Activated T-cell treated with anti-CD3 and anti-CD28 coated beads for 4 hours (primary cell): ENCODE measurements at places on chromosomes 1 and 21.

DNA sequence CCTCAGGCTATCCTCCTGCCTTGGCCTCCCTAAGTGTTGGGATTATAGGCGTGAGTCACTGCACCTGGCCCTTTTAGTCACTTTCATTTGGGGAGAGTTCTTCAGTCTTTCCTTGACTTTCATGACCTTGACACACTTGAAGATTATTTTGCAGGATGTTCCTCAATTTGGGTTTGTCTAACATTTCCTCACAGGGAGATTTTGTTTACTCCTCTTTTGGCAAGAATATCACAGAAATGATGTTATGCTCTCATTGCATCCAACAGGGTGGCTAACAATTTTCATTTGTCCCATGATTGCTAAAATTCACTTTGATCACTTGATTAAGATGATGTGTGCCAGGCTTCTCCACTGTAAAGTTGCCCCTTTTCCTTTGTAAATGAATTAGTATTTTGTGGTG is 164.0 kb downstream of the ADSS2 start:
- DNase-seq = no peak

DNA sequence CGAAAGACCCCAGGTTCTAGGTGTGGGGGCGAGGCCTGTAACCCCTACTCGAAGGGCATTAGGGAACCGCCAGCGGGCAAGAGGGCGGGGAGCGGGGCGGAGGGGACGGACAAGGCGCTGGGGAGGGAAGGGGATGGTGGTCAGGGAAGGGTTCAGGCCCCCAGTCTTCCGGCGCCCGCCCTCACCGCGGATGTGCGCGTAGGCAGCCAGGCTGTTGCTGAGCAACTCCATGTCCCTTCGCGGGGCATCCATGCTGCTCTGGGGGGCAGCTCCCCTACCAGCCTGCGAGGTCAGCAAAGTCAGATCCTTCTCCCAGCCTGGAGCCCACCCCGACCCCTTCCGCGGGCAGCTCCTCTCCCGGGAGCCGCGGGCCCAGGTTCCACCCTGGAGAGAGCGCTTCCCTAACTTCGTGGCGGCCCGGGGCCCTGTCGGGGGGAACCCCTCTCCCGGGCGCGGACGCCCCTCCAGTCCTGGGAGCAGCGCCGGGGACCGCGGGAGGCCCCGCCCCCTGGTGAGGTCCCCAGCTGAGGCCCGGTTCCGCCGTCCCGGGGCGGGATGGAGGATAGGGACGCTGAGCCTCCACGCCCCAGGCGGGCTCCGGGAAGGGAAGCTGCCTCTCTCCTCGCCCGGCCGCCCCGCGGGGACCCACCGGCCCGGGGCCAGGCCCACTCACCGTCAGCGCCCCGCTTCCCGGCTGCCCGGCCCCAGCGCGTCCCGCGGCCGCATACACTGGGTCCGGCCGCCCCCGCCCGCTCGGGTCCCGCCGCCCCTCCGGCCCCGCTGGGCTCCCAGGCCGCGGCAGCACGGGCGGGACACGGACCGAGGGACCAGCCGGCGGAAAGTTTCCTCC is 434 bp downstream of the EVA1B start:
- DNase-seq = peak; percentile 14

GRCh38 chr1:111412839-111413238 is 14.7 kb downstream of the OVGP1 start:
- no peak for DNase-seq

- no peak for DNase-seq
These were observed 12.9 kb downstream of the MRPL37 start for GRCh38 chr1:54212872-54213271.

DNA sequence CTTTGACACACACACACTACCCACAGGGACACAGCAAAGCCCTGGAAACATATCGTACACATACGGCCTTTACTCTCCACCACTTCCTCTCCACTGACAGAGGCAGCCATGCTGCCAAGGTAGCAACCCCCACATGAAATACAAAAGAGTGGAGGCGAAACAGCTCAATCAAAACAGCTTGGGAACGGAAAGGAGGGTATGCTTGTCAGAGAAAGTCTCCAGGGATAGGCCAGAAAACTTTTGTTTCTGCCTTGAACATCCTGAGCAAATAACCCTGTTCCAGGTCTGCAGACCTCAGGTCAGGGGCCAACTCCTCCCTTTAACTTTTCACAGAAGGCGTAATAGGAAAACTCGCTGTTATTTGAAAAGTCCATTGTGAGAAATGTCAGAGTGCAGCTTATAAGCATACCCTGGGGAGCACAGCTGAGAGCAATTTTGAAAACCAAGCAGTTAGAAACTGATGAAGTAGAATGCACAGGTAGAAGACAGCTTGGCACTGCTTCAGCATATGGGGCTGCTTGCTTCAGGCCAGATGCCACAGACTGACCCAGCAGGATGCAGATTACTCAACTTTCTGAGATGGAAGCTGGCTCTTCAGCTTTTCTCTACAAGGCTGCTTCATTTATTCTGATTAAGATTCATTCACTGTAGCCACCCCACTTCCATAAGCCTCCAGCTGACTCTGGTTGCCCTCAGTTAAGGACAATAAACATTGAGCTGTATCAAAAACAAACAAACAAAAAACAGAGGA is 18.0 kb downstream of the KIAA0319L start:
- DNase-seq = no peak

DNA sequence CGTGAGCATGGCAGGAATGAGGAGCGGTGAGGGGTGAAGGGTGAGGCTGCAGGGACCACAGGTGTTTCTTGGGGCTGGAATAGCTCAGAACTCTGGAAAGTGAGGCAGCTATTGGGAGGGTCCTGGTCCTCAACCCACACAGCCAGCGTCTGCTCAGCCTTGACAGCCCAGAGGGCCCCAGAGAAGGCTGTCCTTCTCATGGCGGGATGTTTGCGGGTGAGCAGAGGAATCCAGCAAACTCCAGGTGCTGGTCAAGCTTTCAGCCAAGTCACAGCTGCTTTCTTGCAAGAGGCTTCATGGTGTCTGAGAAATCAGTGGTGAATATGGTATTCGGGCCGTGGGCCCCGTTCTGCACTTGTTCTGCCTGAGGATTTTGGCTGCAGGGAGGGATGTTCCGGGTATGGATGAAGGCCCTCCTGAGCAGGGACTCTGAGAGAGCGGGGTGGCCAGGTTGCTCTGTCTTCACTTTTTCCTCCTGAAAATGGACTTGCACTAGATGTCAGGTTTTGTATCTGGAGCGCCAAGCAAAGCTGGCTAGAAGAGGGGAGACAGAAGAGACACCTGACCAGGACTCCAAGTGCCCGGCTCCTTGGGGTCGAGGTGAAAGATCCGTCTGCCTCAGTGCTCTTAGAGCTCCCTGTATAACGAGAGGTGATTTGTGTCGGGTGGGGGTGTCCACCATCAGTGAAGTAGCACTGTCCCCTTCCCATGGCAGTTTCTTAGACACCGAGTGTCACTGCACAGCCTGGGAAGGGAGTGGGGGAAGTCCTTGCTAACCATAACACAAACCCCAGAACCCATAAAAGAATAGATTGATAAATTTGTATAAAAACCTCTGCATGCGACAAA is 139.9 kb downstream of the PEX14 start:
- DNase-seq = no peak

DNA sequence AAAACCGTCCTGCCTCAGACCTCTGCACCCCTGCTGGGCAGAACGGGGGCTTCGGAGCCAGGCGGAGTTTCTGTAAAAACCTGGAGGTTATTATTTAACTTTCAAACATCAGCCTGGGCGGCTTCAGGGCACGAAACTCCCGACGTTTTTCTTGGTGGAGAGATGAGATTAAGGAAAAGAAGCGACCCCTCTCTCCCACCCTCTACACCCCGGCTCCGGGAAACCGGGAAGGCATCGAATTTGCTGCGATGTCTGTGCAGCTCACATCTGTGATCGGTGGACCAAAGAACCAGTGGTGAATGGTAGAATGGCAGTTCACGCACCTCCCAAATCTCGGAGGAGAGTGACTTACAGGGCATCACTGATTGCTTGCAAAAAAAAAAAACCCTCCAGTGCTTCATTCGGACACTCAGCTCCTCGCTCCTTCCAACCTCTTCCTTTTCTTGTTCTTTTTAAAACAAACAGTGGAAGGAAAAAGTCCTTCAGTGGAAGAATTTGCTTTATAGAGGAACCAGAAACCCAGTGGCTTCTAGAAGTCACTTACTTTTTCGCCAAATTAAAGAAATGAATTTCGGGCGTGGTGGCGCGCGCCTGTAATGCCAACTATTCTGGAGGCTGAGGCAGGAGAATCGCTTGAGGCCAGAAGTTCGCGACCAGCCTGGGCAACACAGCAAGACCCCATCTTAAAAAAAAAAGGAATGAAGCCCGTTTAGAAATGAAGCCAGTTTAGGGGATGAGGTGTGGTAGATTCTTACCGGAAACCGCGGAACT is 884 bp downstream of the PHACTR4 start:
- peak; percentile 0 for DNase-seq

DNA sequence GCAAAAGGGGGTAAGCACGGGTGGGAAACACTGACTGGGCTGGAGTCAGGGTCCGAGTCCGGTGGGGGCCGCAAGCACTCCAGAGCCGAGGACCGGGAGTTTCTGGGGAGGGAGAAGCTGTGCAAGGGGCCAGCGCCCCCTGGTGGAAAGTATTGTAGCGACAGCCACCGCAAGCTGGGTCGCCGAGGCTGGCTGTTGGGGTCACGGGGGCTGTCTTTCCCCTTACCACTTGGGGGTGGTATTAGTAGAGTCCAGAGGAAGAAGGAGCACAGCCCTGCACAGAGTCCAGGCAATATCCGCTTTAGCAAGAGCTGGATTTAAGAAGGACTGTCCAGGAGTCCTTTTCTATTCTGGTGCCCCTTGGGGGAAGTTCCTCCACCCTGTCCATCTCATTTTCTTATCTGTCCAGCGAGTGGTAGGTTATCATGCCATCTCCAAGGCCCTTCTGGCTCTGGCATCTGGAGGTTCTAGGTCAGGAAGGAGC is 17.9 kb upstream of the ETV3 start:
- peak; percentile 69 for DNase-seq

DNA sequence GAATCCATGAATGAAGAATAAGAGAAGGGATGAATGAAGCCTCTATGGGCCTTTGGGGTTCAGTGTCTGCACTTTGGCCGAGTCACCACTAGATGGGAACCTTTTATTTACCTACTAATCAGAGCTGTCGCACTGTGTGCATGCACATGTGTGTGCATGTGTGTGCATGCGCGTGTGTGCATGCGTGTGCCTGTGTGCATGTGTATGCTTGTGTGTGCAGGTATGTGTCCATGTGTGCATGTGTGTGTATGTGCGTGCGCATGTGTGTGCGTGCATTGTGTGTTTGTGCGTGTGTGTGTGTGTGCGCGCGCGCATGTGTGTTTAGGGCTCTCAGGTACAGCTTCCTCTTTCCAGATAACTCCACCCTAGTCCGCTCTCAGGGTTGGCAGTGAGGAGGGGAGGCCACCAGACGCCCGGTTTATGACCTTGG is 20.4 kb upstream of the UBXN10 start:
- DNase-seq = no peak

DNA sequence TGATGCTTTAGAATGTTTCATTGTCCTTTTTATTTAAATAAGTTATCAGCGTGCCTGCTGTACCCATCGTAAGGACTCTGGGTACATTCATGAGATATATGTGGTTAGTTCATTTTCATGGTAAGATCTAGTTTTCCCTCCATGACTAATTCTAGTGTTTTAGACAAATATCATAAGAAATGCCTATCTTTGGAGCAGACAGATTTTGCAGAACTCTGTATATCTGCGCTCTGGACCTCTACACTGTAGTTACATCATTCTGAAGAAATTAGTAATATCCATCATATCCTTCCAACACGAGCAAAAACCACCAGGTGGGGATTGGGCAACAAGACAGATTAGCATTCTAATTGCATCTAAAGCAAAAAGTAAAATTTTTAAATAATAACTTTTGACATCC is 499.2 kb downstream of the SETD4 start:
- no peak for DNase-seq

- no peak for DNase-seq
These were observed 742 bp upstream of the PDE9A start for GRCh38 chr21:42652527-42653230.

GRCh38 chr21:19276665-19277064 is 873.1 kb upstream of the TMPRSS15 start:
- no peak for DNase-seq

DNA sequence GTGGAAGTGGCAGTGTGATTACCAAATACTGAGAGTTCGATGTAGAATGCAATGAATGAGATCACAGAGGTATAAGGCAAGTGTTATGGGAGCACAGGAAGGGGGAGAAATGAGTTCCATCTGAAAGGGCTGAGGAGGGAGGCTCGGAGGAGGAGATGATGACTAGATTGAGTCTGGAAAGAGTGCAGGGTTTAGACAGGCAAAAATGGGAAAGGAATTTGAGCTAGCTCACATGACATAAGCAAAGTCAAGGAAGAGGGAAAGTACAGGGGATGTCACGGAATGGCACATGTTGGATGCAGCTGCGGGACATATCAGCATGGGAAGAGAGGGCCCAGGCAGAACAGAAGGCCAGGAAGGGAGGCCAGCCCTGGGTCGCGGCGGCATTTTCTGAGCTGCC is 132.7 kb downstream of the RUNX1 start:
- DNase-seq = no peak

- DNase-seq = no peak
These were observed 30.0 kb upstream of the COL18A1 start for GRCh38 chr21:45374826-45375455.

- DNase-seq = no peak
These were observed 5.4 kb upstream of the ADORA1 start for GRCh38 chr1:203122159-203122558.

- DNase-seq = no peak
These were observed 39.7 kb upstream of the PDE9A start for GRCh38 chr21:42613756-42614155.

DNA sequence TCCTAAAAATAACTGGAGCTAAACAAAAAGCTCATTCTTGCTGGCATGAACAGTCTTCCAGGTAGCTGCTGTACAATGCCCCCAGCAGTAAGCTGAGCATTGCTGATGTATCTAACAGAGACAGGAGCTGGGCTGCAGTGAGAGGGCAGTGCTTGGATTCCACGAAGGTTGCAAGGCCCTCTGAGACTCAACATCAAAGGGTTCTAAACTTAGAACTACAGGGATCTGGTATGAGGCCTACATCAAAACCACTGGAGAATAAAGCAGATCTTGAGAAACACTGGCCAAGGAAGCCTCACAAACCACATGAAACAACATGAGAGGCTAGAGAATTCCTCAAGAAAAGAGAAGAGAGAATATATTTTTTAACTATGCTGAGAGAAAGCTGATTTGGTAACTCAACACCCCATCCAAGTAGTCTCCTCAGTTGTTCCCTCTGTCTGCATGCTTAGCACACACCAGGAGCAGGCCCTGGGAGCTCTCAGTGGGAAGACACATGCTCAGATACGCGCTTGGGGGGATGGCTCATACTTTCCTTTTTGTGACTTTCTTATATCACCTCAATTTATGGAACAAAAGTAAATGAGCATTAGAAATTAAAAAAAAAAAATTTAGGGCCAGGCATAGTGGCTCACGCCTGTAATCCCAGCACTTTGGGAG is 27.7 kb downstream of the DSTYK start:
- DNase-seq = no peak
